Central memory CD8-positive, alpha-beta T cell (primary cell): ENCODE measurements at places on chromosomes 11 and 22.
A peak's percentile ranks its signal among the peaks of the same experiment; 100 is the strongest.

DNA sequence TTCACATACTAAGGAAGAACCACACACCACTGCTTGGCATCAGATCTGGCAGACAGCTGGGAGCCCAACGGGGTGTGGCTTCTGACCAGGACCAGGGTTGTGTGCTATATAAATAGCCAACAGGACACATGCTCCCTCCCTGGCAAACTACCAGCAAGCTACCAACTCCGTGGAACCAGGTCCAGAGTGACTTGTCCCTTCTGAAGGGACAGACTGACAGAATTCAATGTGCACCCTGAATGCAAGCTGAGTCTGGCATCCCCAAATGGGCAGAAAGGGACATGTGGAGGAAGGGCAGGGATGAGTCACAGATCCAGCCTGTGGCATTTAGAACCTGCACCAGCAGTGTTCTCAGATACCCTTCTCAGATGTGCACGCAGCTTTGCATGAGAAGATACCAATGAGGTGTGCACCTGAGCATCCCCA, 92.9 kb downstream of the MICAL3 start:
- no peaks in the 10 kb centered on the region for H3K27me3 ChIP-seq
- no peak overlapping the region for H3K27ac ChIP-seq
- peaks cover 61% of the 10 kb centered on the region for H3K4me1 ChIP-seq
- H3K36me3 ChIP-seq, result peaks cover 2% of the 10 kb centered on the region
- no peak overlapping the region for H3K4me3 ChIP-seq

DNA sequence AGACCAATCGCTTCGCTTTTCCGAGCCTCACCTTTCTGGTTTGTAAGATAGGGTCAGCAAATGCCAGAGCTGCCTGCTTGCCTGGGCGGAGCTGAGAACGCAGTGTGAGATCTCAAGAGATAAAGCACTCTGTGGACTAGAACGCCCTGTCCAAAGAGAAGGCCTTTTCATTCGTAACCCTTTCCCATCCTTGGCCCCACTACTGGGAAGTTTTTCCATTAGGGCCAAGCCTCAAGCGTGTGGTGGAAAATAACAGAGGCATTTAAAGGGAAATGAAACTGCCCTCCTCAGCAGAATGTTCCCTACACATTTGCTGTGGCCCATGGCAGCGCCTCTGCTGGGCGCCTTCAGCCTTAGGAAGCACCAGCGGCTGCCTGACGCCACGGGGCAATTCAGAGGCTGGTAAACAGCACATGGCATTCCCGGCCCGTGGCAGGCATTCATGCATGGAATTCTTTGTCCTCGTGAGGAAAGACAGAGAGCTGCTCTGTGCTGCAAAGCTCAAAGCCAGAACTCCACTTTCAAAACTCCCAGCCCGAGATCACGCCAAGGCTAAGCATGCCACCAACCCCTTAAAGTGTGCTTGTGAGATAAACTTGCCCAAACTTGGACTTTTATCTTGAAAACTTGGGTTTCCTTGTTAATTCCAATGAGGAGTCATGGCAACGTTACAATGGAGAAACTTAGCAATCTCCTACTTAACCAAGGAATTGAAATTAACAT, 38.1 kb downstream of the AHNAK start:
- H3K4me3 ChIP-seq, result no peak overlapping the region
- H3K27ac ChIP-seq, result no peak overlapping the region
- no peak for DNase-seq

DNA sequence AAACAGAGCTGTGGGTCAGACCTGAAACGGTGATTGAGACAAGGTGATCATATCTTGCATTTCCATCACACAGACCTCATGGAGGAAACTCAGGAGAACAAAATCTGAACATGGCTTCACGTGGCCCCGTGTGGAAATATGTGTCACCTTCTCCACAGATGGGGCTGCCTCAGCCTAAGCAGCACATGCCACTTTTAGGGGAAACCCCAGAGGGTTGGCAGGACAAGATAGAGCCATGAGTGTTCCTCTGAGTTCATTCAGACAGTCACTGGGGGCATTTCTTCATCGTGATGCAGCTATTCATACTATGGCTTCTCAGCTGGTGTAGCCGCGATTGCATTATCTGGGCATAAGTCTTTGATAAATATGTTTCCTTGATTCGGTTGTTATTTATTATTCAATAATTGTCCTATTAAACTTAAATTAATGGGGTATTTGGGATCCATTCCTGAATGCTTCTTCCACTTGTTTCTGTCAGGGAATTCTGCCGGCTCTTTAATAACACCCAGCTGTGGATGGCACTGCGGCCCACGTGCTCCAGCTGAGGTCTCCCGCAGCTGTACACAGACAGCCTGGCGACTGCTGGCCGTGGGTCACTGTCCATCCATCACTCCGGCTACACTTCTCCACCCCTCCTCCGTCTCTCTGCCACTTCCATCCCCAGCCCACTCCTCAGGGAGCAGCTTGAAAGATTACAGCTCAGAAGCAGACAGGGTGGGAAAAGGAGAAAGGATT, 485.1 kb downstream of the OPCML start:
- H3K36me3 ChIP-seq, result no peaks in the 10 kb centered on the region
- DNase-seq, result no peak
- no peak overlapping the region for H3K27ac ChIP-seq

GRCh38 chr11:9177438-9178091, 86.2 kb upstream of the SCUBE2 start:
- no peaks in the 10 kb centered on the region for H3K27me3 ChIP-seq
- no peak overlapping the region for H3K4me3 ChIP-seq
- DNase-seq, result no peak
- H3K27ac ChIP-seq, result no peak overlapping the region
- H3K36me3 ChIP-seq, result peaks cover 8% of the 10 kb centered on the region
- H3K4me1 ChIP-seq, result no peaks in the 10 kb centered on the region

GRCh38 chr11:14954581-14954980, 17.6 kb downstream of the CALCA start:
- no peak overlapping the region for H3K27ac ChIP-seq
- no peak for DNase-seq
- no peaks in the 10 kb centered on the region for H3K27me3 ChIP-seq

DNA sequence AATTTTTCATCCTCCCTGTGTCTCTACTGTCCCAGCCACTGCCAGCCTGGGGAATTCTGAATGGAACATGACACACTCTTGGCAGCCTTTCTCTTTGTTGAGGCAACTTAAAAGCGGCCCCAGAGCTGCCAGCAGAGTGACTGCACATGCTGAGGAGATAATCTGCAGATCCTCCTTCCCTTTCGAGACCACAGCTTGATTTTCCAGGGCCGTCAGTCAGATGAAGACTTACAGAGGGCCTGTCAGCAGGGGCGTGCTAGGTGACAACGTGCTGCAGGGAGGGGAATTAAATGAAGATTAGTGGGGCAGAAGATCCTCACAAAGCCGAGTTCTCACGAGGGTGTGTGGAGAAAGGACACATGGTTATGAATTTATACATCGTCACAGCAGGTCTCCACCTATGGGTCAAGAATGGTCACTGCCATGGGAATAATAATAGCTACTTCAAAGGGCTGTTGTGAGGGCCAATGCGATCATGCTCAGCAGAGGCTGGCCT, 193.5 kb upstream of the PITPNB start:
- no peaks in the 10 kb centered on the region for H3K4me1 ChIP-seq
- H3K4me3 ChIP-seq, result no peak overlapping the region
- H3K36me3 ChIP-seq, result peaks cover 2% of the 10 kb centered on the region
- no peak for DNase-seq

DNA sequence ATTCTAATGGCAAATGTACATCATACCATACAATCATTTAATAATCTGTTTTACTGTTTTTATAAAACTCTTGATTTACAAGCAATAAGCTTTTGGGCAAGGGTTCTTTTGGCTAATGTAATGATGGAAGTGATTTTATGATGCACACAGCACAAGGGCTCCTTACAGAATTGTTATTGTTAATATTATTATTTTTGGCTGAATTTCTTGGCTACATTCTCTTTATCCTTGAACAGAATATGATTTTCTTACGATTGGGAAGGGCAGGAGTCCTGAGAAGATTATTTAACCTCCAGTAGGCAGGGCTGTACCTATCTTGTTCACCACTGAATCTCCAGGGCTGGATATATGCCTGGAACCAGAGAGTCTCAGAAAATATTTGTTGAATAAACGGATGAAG, 70.4 kb upstream of the ARHGAP20 start:
- DNase-seq, result no peak
- H3K4me3 ChIP-seq, result no peak overlapping the region
- no peaks in the 10 kb centered on the region for H3K36me3 ChIP-seq
- H3K27ac ChIP-seq, result no peak overlapping the region
- H3K4me1 ChIP-seq, result no peaks in the 10 kb centered on the region

DNA sequence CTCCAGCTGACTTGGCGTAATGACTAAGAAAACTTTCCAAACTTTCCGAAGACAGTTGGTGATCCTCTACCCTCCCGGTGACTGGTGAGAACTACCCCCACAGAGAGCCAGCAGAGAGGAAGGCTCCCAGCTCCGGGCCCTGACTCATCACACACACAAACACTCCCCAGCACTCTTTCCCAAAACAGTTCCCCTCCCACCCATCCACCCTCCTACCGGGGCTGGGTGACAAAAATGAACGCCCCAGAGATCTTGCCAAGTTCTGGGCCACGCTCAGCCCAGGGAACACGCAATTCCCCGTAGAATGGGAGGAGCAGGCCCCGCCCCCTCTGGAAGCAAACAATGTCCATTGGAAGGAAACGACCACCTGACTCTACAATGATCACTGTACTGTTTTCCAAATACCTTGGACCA, 21.3 kb upstream of the JAM3 start:
- peaks cover 49% of the 10 kb centered on the region for H3K27me3 ChIP-seq
- DNase-seq, result no peak
- no peak overlapping the region for H3K4me3 ChIP-seq
- H3K27ac ChIP-seq, result no peak overlapping the region
- peaks cover 7% of the 10 kb centered on the region for H3K4me1 ChIP-seq

- H3K36me3 ChIP-seq, result peaks cover 2% of the 10 kb centered on the region
- DNase-seq, result no peak
- H3K27ac ChIP-seq, result peak within 1 kb of the TSS; percentile 1
- peaks cover 50% of the 10 kb centered on the region for H3K27me3 ChIP-seq
Measured at GRCh38 chr11:57460022-57460757, at the start of gene RTN4RL2. Gene RTN4RL2, plus strand, starts transcription at chr11:57460528. Its CDS starts 338 bp downstream, at chr11:57460866.

DNA sequence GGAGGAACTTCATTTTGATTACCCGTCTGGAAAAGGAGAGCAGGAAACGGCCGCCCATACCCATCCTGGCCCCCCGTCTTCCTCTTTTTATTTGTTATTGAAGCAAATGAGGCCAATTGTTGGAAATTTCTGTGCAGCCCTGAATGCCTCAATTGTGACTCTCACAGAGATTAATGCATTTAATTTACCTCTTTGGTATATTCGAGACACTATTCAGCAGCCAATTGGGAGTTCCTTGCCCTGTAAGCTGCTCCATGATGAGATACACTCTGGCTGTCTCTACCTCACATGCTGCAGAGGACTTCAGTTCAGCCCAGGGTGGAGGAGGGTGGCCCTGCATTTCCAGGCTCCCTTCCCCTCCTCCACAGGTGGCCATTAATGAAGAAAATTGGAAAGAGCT, 60.6 kb upstream of the NTM start:
- H3K27me3 ChIP-seq, result no peaks in the 10 kb centered on the region
- no peak overlapping the region for H3K4me3 ChIP-seq
- H3K4me1 ChIP-seq, result no peaks in the 10 kb centered on the region

- no peaks in the 10 kb centered on the region for H3K36me3 ChIP-seq
- H3K27ac ChIP-seq, result no peak overlapping the region
- DNase-seq, result no peak
- H3K27me3 ChIP-seq, result peaks cover 50% of the 10 kb centered on the region
- H3K4me3 ChIP-seq, result no peak overlapping the region
Measured at GRCh38 chr22:35960854-35961253, 67.8 kb downstream of the RBFOX2 start.

- no peak for DNase-seq
- H3K4me1 ChIP-seq, result no peaks in the 10 kb centered on the region
- no peaks in the 10 kb centered on the region for H3K27me3 ChIP-seq
- no peak overlapping the region for H3K4me3 ChIP-seq
- no peak overlapping the region for H3K27ac ChIP-seq
Measured at GRCh38 chr11:28464252-28464867, 356.2 kb downstream of the METTL15 start.

DNA sequence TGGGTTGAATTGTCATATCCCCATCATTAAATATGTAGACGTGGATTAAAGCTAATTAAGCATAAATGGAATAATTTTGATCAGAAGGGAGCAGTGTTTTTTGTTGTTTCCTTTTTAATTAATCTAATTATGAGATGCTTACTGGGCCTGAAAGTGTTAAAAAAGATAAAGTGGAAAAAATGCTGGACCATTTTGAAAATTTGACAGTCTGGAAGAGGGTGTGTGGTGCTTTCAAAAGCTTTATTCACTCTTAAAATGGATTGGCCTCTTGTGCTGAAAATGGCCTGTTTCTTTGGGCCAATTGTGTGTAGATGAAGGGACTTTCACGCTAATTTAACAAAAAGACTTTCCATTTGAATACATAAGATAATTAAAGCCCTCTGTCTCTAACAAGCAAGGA, 1.8 kb downstream of the TNRC6B start:
- H3K27ac ChIP-seq, result peak overlapping the region; percentile 71
- peaks cover 8% of the 10 kb centered on the region for H3K36me3 ChIP-seq
- DNase-seq, result no peak
- peaks cover 74% of the 10 kb centered on the region for H3K4me1 ChIP-seq
- peak overlapping the region; percentile 80 for H3K4me3 ChIP-seq

DNA sequence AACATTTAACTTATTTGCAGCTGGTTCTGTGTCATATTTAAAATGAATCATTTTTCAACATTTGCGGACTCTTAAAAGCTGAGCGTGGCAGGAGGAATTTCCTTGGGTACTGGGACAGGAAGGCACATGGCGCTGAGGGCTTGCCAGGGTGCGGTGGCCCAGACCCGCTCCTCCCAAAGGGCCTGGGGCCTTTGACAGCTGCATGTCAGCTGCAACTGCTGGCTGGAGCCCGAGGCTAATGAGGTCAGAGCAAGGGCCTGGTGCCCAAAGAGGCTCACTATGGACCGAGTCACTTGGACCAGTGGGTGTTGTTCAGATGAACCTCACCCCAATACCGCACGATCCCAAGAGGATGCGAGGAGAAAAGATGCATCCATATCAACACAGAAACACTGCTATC, 326.9 kb downstream of the CTTN start:
- no peaks in the 10 kb centered on the region for H3K36me3 ChIP-seq
- H3K4me1 ChIP-seq, result no peaks in the 10 kb centered on the region

- H3K4me3 ChIP-seq, result no peak overlapping the region
- DNase-seq, result no peak
- H3K27ac ChIP-seq, result no peak overlapping the region
Measured at GRCh38 chr11:70521475-70522308, 123.4 kb downstream of the CTTN start.
